Right atrium auricular region (tissue), 2 donors: ENCODE measurements at places on chromosomes 16 and 17.

GRCh38 chr17:77254951-77255825 is 114.4 kb downstream of the SEC14L1 start:
- no peaks in the 10 kb centered on the region for H3K4me1 ChIP-seq
- H3K4me3 ChIP-seq: no peak overlapping the region
- DNase-seq: no peak
- no peaks in the 10 kb centered on the region for H3K27me3 ChIP-seq
- no peaks in the 10 kb centered on the region for H3K36me3 ChIP-seq

DNA sequence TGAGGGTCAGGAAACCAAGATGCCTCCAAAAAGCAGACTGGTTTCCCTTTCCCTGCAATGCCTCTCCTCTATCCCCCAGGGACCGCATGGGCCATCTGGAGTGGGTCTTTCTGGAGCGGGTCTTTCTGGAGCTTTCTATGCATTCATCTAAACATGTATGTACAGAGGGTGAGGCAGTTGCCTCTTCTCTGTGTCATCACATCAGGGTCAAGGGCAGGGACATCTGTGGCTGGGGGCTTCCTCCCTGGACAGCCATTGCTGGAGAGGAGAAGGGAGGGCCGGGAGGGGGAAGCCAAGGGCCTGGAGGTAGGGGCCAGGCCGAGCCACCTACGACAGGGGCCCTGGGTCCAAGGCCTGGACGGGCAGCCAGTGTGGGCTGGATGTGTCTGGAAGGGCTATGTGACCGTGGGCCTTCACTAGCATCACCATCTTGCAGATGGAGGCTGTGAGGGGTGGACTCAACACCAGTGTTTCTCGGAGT is 840 bp downstream of the ADCY7 start:
- no peak for DNase-seq
- no peaks in the 10 kb centered on the region for H3K27me3 ChIP-seq
- peak overlapping the region; percentile 49 for H3K4me3 ChIP-seq
- peaks cover 17% of the 10 kb centered on the region for H3K4me1 ChIP-seq

DNA sequence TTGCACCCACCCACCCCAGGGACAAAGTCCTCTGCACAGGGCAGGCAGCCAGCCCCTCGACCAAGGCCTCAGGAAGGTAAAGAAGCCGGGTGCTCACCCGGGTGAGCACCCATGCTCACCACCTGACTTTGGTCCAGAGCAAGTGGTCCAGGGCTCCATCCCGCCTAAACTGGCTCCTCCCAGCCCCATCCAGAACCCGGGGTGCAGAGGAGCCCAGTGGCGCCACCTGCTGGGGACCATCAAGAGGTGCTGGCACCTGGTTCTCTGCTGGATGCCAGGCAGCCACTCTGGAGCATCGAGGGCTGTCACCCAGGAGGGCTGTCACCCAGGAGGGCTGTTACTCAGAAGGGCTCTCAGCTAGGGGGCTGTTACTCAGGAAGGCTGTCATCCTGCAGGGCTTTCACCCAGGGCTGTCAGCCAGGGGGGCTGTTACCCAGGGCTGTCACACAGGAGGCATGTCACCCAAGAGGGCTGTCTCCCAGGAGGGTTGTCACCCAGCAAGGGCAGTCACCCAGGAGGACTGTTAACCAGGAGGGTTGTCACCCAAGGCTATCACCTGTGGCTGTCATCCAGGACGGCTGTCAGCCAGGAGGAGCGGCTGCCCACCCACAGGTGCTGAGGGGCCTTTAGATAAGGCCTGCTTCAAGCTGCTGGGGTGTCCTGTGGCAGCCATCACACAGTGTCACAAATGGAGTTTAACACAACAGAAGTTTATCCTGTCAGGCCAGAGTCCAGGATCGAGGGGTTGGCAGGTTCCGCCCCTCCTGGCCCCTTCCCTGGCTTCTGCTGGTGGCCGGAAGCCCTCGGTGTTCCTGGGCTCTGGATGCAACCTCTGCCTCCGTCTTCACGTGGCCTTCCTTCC is 98.5 kb downstream of the TNFRSF13B start:
- no peak overlapping the region for H3K4me3 ChIP-seq
- no peaks in the 10 kb centered on the region for H3K27me3 ChIP-seq
- no peak overlapping the region for H3K27ac ChIP-seq
- no peaks in the 10 kb centered on the region for H3K36me3 ChIP-seq

DNA sequence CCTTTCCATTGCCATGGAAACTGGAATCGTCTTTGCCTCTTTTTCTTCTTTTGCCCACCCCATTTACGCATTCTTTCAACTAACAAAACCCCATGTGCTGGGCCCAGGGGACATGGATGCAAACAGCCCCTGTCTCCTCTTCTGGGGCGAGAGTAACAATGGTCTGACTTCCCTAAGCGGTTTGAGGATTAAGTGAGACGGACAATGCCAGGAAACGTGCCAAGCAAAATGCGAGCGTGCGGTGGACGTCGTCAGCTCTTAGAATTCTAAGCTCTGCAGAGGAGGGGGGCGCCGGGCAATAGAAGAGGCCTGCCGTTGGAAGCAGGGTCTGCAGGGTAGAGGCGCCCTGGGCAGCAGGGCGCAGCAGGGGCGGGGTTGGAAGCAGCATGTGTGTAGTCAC is 42.4 kb upstream of the JPH3 start:
- H3K27me3 ChIP-seq: no peaks in the 10 kb centered on the region
- H3K4me3 ChIP-seq: no peak overlapping the region
- no peaks in the 10 kb centered on the region for H3K4me1 ChIP-seq
- no peak overlapping the region for H3K27ac ChIP-seq
- H3K36me3 ChIP-seq: no peaks in the 10 kb centered on the region

- H3K27me3 ChIP-seq: no peaks in the 10 kb centered on the region
- no peaks in the 10 kb centered on the region for H3K36me3 ChIP-seq
- H3K4me1 ChIP-seq: peaks cover 14% of the 10 kb centered on the region
- no peak overlapping the region for H3K4me3 ChIP-seq
- H3K27ac ChIP-seq: no peak overlapping the region
These were observed 9.5 kb downstream of the IRF8 start for GRCh38 chr16:85908444-85908843.

DNA sequence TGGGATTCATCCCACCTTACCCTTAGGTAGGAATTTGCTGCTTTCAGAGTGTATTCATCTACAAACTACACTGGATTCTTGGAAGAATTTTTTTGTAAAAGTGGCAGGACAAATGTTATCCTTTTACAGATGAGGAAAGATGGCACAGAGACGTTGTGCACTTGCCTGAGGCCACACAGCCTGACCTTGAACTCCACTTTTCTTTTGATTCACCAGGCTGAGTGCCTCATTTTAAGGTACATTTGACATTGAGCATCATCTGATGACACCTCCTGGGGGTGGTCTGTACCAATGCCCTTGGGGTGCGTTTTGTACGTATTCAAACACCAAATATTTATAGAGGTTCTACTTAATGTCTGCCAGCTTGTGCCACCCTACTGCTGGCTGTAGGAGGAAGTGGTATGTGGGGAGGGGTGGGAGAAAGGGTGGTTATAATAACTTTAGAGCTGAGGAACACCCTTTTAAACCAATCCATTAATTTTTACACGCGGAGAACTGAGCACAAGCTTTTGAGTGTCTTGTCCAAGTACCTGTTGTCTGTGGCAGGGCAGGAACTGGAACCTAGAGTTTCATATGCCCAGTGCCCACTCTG is 29.1 kb downstream of the HS3ST3B1 start:
- no peaks in the 10 kb centered on the region for H3K4me1 ChIP-seq
- no peak overlapping the region for H3K27ac ChIP-seq
- no peak overlapping the region for H3K4me3 ChIP-seq
- H3K27me3 ChIP-seq: no peaks in the 10 kb centered on the region
- no peak for DNase-seq
- H3K36me3 ChIP-seq: no peaks in the 10 kb centered on the region

DNA sequence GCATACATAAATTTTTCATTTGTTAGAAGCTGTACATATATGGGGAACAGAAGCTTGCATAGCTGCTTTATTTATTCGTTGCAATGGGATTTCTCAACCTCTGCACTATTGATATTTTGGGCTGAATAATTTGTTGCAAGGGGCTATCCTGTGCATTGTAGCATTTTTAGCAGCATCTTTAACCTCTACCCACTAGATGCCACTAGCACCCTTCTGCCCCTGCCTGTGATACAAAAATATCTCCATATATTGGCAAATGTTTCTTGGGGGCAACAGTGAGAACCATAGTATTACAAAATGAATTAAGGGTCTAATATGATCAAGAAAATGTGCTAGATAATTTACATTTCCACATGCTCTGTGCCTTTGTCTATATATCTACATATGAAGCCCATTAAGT is 1401.0 kb downstream of the CDH11 start:
- H3K4me3 ChIP-seq: no peak overlapping the region
- no peak for DNase-seq
- H3K27ac ChIP-seq: no peak overlapping the region
- H3K4me1 ChIP-seq: no peaks in the 10 kb centered on the region
- H3K27me3 ChIP-seq: no peaks in the 10 kb centered on the region
- no peaks in the 10 kb centered on the region for H3K36me3 ChIP-seq

DNA sequence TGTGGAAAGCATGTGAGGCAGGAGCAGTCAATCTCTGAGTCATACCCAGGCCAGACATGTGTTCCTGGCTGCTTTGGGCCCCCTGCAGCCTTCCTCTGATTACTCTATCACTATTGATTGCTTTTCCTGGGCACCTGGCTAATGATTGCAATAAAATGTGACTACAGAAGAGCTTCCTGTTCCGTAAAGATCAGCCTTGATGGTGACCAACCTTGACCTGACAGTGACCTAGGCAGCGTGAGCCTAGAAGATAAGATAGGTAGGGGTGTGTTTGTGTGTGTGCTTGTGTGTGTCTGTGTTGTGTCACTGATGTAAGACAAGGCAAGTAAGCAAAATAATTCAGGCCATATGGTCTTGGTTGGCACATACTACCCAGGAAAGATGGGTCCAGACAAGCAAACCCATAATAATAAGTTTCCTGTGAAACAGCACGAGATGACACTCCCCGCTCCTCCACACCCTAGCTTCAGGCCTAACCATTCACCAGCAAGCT is 367.7 kb upstream of the CDH11 start:
- no peaks in the 10 kb centered on the region for H3K4me1 ChIP-seq
- no peaks in the 10 kb centered on the region for H3K27me3 ChIP-seq
- no peak overlapping the region for H3K4me3 ChIP-seq
- no peak overlapping the region for H3K27ac ChIP-seq
- H3K36me3 ChIP-seq: no peaks in the 10 kb centered on the region

DNA sequence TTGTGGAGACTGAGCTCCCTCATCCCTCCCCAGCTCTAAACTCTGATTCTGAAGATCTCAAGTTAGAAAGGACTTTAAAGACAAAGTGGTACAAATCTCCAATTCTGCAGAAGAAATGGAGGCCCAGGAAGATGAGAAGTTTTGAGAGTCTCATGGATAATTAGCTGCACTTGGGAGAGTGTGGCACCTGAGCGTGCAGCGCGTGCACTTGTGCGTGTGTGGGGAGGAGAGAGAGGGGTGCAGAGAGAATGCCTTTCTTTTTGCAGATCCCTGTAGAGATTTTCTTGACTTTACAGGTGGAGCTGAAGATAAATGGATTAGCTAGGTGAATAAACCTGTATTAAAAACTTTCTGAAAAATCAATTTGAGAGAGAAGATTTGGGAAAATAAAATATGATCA is 14.8 kb upstream of the AKTIP start:
- H3K27me3 ChIP-seq: no peaks in the 10 kb centered on the region
- no peaks in the 10 kb centered on the region for H3K4me1 ChIP-seq
- no peaks in the 10 kb centered on the region for H3K36me3 ChIP-seq
- no peak for DNase-seq

DNA sequence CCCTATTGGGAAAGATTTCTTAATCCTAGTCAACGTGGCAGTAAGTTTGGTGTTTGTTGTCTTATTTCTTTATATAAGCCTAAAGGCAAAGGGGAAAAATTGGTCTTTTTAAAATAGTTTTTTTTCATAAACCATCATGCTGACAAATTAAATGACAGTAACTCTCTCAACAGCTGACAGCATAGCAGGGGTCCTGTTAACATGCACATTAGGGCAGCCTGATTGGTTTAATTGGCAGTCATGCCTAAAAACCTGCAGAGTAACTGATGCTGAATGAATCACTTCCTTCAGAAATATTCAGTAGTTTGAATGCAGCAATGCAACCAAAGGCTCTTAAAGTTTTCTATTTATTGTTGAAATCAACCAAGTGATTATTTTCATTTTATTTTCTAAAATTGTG is 85.4 kb downstream of the ITFG1 start:
- DNase-seq: no peak
- H3K27me3 ChIP-seq: no peaks in the 10 kb centered on the region
- no peaks in the 10 kb centered on the region for H3K4me1 ChIP-seq
- H3K36me3 ChIP-seq: peaks cover 16% of the 10 kb centered on the region

DNA sequence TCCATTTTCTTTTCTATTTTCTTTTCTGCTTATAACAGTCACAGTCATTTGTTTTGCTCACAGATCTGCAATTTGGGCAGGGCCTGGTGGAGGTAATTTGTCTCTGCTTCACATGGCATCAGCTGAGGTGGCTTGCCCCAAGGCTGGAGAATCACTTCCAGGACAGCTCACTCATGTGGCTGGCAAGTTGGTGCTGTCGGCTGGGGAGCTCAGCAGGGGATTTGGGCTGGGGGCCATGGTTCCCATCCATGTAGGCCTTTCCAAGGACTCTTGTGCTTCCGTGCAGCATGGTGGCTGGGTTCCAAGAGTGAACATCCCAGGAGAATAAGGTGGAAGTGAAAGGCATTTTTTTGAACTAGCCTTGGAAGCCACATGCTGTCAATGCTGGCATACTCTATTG is 85.7 kb downstream of the MGAT5B start:
- DNase-seq: no peak
- no peak overlapping the region for H3K4me3 ChIP-seq
- no peaks in the 10 kb centered on the region for H3K27me3 ChIP-seq

GRCh38 chr16:79381603-79382042 is 218.9 kb downstream of the MAF start:
- no peak overlapping the region for H3K27ac ChIP-seq
- no peaks in the 10 kb centered on the region for H3K4me1 ChIP-seq

DNA sequence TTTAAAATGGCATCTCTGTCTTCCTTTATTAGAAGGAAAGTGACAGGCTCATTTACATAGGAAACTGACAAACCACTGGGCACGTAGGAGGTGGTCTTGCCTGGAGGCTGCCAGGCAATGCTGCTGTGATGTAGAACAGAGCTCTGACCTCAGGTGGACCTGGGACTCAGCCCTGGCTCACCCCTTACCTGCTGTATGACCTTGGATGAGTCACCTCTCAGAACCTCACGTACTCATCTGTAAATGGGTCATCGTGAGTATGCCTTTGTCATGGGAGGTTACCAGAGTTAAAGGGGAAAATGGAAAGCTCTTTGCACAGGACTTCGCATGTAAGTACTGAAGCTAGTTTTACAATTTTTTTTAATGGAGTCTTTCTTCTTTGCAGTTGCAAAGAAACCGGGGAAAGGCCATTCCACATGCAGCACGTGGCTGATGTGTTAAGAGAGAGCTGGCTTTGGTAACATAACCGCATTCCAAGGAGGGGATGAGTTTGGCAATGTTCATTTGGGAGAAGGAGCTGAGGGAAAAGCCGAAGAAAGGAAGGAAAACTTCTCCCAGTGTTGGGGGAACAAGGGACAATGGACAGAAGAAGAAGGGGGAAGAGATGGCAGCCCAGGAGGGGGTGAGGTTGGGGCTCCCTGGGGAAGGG is 37.4 kb upstream of the LONP2 start:
- no peaks in the 10 kb centered on the region for H3K27me3 ChIP-seq
- H3K4me3 ChIP-seq: no peak overlapping the region
- no peaks in the 10 kb centered on the region for H3K36me3 ChIP-seq
- H3K27ac ChIP-seq: no peak overlapping the region
- no peak for DNase-seq
